ENCODE measurements at places on chromosomes 2 and 18.

GRCh38 chr2:148493822-148494563, 150.6 kb upstream of the EPC2 start:
- no peak for DNase-seq

- no peak for DNase-seq
Measured at GRCh38 chr2:230220347-230220969, 674 bp upstream of the SP110 start.

DNA sequence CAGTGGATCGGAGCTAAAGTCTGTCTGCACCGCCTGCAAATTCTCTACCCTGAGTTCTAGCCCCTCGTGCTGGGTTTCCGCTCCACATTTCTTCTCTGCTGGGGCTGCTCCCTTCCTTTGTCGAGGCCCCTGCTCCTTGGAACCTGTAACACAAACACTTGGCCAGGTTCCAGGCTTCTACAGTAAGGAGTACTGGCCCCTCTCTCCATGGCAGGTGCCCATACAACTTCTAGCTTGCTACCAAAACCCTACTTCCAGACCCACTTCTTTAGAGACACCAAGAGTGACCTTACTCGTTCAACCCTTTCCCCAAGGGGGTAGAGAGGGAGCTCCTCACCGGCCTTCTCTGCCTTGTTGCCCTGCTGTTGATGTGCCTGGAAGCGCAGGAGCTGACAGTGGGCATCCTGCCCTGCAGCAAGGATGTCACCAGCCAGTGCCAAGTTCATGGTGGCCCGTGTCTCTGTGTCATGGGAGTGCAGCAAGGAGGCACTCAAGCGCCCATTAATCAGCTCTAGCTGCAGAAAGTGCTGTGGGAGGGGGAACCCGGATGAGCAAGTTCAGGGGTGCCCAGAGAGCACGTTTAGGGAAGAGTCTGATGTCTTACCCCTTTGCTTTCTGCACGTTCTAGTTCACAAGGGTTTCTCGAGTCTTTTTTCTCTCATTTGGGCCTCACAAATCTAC, 1.1 kb downstream of the PREB start:
- DNase-seq, result no peak

GRCh38 chr2:84424152-84424551, 34.9 kb downstream of the SUCLG1 start:
- DNase-seq, result no peak

- DNase-seq, result no peak
Measured at GRCh38 chr18:43879415-43879814, 602.1 kb upstream of the SYT4 start.

DNA sequence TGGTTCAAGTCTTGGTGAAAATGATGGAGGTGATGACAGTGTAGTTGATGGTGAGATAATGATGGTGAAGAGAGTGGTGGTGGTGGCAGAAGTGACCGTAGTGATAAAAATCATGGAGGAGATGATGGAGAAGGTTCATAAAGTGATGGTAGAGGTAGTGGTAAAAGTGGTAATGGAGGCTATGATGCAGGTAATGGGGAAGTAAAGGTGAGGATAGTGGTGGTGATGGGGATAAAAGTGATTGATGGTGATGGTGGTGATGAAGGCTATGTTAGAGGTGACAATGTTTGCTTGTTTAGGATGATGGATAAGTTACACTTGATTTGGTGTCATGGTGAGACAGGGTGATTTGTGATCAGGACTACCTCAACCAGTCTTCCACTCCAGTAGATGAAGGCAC, 268.9 kb downstream of the DYSF start:
- no peak for DNase-seq

DNA sequence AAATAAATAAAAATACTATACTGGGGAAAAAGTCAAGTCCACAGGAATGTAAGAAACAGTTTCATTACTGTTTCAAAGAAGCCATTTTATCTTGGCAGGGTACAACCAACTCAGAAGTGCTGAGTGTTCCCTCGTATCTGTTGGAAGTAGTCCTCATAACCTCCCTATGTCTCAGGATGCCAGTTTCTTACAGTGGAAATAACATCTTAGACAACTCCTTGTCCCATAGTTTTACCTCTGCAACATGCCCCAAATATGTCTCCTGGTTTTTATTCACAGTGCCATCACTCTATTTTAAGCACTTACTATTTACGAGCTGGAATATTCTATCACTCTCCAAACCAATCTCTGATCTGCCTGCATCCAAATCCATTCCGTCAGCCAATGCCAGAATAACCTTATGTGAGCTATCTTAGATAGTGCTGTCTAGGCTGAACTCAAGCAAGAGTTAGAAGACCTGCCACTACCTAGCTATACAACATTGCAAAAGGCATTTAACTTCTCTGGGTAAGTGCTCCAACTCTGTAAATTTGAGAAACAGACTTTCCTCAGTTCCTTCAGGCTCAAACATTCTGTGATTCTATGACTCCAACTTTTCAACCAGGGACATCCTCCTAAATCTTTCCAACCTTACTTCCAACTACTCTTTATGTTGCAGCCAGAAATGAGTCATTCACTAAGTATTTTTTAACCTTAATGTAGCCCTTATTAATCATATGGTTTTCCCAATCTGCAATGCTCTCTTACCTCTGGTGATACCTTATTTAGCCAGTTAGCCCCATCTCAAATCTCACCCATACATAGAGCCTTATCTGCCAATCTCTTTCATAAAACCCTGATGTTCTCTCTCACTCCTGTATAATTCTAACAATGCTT, 66.7 kb downstream of the RTN4 start:
- no peak for DNase-seq

DNA sequence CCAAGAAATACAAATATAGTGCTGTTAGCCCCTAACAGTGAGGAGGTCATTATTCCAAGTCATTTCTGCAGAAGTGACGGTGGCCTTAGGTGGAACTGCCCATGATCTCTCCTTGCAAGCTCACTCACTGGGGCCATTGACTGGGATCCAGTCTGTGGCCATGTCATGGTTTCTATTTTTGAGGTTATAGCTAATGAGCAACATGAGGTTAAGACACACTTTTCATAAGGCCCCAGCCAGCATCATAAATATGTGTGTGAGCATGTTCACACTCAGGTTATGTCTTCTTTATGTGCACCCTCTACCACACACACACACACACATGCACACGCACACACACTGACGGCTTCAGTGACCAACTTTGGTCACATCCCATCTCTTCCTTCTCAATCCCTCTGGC, 484 bp downstream of the AFF3 start:
- DNase-seq, result no peak

- no peak for DNase-seq
Measured at GRCh38 chr18:3973191-3973850, 481.8 kb downstream of the DLGAP1 start.

- no peak for DNase-seq
Measured at GRCh38 chr2:23666980-23667357, 260.0 kb downstream of the ATAD2B start.
